ENCODE measurements at places on chromosomes 7 and 10. TPM values are rescaled to one million over a fixed set of nuclear protein-coding genes. Genes with fewer than 3 reads are reported as not detected.

- no peak for DNase-seq
Measured at GRCh38 chr10:44682507-44682906, 228.6 kb upstream of the TMEM72 start.

DNA sequence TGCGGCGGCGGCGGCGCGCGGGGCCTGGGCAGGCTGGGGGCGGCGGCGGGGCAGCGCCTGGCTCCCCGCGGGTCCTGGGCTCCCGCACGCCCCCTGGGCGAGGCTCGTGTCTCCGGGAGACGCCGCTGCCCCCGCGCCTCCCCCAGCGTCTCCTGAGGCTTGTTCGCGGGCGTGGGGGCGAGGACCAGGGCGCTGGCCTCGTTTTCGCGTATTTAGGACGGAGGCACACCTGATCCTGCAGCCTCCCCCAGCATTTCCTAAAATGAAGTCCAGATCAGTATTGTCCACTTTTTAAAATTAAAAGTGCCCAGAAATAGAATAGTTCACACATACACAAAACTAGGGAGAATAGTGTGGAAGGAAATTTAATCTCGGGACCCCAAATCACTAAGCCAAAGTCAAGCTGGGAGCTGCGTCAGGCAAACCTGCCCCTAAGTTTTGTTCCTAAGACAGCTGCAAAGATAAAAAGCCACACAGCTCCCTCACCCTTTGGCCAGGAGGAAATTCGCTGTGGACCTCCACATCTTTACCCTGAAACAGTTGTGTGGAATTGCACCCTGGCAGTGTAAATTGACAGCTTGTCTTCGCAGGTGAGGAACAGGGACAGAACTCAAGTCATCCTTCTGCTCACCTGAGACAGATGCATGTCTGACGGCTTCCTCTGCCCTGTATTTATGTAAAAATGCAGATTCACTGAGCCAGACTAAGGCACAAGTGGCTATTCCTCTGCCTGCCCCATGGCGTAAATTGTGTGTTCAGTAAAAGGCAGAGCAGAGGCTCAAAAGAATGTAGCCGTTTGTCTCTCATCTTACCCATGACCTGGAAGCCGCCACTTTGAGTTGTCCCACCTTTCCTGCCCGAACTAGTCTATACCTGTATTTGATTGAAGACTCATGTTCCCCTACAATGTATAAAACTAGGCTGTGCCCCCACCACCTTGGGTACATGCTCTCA lies 740 bp downstream of the GALNT11 start:
- no peak for DNase-seq

DNA sequence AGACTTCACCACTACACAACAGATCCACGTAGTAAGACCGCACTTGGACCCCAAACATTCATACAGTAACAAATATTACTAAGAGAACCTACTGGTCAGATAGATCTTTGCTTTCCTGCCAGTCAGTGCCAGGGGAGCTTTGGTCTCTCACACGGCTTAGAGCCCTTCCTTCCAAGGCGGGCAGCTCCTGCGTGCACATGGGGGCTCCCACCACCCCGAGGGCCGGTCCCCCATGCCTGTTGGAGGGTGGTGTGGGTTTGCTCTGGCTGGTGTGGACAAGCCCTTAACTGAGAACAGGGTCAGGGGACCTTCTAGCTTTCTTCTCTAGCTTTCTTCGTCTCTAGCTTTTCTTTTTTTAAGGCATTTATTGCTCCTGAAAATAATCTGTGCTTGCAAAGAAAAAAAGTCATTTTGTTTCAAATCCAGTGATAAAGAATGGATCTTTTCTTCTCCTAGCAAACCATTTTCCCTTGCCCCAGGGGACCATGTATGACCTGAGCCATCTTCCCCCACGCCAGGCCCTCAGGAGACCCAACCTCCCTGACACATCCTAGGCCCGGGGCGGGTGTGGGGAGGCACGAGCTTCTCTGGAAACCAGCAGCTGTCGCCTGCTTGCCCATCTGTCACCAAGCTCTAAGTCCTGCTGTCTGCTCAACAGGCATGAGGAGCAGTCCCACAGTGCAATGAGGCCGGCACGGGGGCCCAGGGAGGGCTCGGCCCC lies 591.1 kb downstream of the PTPRN2 start:
- no peak for DNase-seq

GRCh38 chr7:47663851-47664250 lies 81.9 kb upstream of the TNS3 start:
- no peak for DNase-seq

DNA sequence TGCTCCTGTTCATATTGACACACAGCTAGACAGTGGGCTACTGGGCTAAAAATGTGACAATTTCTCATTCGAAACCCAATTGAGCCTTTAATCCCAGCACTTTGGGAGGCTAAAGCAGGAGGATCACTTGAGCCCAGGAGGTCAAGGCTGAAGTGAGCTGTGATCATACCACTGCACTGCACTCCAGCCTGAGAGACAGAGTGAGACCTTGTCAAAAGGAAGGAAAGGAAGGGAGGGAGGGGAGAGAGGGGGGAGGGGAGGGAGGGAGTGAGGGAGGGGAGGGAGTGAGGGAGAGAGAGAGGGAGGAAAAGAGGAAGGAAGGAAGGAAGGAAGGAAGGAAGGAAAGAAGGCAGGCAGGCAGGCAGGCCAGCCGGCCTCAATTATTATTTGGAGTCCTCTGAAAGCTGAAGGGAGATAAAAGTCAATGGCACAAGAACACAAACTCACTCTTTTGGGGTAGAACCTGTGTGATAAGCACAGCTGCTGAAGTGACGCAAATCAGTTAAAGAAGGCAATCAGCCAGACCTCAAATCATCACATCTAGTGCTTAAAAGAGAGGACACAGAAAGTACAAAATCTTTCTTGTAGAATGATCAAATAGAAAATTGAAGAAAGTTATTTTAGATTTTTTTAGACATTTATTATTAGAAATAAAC lies 98.1 kb downstream of the CCDC71L start:
- DNase-seq = no peak

DNA sequence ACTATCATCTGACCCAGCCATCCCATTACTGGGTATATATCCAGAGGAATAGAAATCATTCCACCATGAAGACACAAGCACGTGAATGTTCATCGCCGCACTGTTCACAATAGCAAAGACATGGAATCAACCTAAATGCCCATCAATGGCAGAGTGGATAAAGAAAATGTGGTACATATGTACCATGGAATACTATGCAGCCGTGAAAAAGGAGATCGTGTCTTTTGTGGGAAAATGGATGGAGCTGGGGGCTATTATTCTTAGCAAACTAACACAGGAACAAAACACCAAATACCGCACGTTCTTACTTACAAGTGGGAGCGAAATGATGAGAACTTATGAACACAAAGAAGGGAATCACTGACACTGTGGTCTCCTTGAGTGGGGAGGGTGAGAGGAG lies 9.8 kb upstream of the KNDC1 start:
- no peak for DNase-seq

DNA sequence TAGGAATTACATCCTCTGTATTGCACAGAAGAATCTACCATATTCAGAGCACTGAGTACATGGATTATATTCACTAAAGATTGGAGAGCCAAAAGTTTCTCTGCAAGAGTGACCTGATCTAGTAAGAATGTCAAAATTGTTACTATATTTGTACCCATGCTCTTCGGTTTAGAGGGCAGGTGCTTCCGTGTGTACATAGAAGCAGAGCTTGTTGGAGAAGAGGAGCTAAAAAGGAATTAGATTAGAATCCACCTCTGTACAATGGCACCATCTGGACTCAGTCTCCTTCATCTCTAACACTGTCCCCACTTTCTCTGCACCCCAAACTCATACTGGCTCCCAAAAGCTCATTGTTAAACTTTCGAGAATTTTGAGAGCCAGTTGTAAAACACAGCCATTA lies 8.3 kb downstream of the CALD1 start:
- no peak for DNase-seq

- no peak for DNase-seq
Measured at GRCh38 chr7:112266595-112267270, 60.2 kb downstream of the ZNF277 start.

- DNase-seq = no peak
Measured at GRCh38 chr10:93718937-93719725, 16.7 kb upstream of the FRA10AC1 start.

GRCh38 chr7:84274029-84274638 lies 79.5 kb upstream of the SEMA3A start:
- no peak for DNase-seq

DNA sequence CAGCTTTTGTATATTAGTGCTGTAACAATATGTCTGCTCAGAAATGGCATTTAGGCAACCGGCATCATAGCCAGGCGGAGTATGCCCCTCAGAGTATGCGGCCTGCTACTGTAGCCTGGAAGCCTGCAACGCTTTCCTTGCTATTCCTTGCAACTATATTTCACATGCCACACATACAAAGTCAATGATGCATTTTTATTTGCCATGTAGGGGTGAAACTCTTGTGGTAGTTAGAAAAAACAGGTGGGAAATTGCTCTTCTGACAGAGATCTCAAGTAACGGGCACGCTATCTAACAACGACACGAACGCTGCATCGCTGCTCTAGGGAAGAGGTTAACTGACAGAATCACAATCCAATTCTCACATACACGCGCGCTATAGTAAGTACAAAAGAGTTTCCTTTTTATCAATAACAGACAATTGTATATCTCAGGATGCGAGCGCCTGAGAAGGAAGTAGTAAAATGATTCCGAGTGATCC lies 5.9 kb downstream of the EBF3 start:
- DNase-seq = no peak

GRCh38 chr10:72096115-72097000 lies 8.0 kb upstream of the SPOCK2 start:
- no peak for DNase-seq

DNA sequence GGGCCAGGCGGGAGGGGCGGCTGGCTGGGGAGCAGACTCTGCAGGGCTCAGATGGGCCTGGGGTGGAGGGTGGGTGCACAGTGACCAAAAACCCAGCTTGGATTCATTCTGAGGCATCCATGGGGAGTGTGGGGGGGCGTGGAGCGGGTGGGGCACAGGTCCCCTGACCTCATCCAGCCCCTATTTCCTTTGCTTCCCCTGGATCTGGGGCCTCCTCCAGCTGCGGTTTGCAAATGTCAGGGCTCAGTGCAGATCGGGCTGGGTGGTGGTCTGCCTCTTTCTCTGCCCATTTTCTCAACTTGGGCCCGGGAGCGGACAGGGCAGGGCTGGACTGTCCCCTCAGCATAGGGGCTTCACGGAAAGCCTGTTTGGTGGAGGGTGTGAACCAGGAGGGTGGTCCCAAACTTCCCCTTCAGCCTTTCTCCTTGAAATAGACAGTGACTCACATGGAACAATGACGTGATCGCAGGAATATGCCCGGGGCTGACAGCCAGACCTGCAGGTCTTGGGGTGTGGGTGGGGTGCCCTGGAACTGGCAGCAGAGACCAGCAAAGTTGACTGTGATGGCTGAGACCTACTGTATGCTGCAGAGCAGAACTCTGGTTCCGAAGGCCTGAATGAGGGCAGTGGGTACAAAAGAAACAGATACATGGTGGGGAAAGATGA lies 72.9 kb upstream of the PODXL start:
- DNase-seq = no peak

GRCh38 chr7:107579554-107579884 lies 527 bp upstream of the BCAP29 start:
- DNase-seq = no peak

DNA sequence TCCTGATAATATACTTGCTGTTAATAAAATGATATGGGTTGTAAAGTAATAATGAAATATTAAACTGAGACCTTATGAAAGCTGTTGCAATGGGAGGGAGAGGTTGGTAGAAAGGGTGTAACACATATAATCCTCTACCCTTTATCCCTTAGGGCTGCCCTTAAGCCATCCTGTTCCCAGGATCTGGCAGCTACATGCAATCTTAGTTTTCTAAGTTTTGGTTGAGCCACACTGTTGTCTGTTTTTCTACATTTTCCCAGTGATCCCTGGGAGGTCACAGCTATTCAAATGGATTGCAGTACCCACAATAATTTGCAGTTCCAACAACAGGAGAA lies 6.3 kb downstream of the COA1 start:
- no peak for DNase-seq

DNA sequence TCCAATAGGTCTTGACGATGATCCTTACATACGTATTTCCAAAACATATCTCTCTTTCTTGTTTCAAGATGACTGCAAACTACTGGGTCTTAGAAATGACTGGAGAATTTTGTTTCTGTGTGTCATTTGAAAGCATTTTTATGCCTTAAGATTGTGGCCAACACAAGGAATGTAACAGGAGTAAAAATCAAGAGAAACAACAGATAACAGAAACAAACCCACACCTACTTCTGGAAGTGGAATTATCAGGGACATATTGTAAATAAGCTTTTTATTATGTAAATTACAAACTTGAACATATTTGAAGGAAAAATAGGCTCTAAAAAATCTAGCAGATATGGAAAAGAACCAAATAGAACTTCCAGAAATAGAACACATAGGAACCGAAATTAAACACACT lies 195.6 kb downstream of the CYP26A1 start:
- no peak for DNase-seq

DNA sequence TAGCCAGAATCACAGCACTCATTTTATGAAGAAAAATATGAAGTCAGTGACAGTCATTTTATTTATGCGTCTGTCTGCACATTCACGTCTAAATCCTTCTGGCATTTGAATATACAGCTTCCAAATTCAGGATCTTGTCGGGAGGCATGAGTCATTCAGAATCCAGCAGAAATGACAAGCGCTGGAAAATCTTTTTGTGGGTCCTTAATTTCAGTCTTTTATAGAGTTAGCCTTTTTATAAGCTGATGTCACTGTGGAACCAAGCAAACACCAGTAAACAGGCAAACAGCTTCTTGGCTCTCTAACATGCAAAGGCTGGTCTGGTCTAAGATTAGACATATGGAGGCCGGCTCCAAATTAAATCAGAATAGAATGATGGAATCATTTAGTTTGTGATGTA lies 388.2 kb upstream of the TEX47 start:
- no peak for DNase-seq

DNA sequence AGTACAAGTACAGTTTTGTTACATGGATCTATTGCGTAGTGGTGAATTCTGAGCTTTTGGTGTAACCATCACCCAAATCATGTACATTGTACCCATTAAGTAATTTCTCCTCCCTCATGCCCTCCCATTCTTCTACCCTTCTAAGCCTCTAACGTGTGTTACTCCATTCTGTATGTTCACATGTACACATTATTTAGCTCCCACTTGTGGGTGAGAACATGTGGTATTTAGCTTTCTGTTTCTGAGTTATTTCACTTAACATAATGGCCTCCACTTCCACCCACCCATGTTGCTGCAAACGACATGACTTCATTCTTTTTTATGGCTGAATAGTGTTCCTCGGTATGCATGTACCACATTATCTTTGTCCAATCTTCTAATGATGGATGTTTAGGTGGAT lies 251.3 kb downstream of the CAMK1D start:
- no peak for DNase-seq

Gene GLCCI1
- 12.9 TPM for total RNA-seq

Gene ADAP1
- 77.3 TPM for total RNA-seq

Gene TMEM270
- not detected for total RNA-seq

Gene PNLIPRP1
- total RNA-seq = not detected

Gene CHAT
- total RNA-seq = not detected

Gene CALHM3
- total RNA-seq = not detected

Gene TSPAN12
- not detected for total RNA-seq

Gene COL17A1
- total RNA-seq = not detected

Gene WNT2
- total RNA-seq = not detected

Gene IDE
- 42.4 TPM for total RNA-seq

Gene C10orf143
- total RNA-seq = 5.7 TPM

Gene CCDC172
- not detected for total RNA-seq

Gene FOXI2
- total RNA-seq = not detected

Gene ASB10
- total RNA-seq = not detected

Gene JAKMIP3
- total RNA-seq = 0.09 TPM
